ENCODE measurements at places on chromosomes 6 and 20.

- no peak for DNase-seq
Observed at GRCh38 chr6:158688860-158689259, 39.0 kb downstream of the SYTL3 start.

DNA sequence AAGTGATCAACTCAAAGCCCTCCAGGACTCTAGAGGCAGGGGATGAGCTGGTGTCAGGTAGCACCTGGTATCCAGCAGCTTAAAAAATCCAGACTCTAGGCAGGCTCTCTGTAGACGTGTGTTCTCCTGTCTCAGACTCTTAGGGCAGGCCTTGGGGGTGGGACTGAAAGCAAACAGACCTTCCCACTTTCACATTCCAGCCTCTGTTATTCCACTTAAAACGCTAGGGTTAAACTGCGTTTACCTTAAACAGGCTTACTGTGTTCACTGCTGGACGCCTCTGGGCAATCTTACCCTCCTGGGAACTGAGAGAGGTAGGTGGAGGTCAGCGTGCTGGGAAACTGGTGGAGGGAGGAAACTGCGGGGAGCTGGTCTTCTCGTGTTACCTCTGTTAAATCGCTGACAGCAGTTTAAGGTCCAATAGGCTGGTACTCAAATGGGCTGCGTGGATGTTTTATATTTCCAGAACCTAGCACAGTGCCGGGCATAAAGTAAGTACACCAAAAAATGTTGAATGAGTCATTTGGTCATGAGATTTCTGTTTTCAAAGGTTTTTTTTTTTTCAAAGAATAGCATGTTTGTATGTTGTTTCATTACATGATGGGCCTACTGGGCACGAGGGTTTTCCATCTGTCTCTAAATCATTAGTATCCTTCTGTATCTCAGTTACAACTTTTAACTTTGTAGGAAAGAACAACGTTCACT is at the start of gene GCNT2:
TSS of gene GCNT2 (plus strand) at position 248 of the 705 bp plus-strand sequence. CDS start 7,561 bp downstream, outside the sequence.
- no peak for DNase-seq

- no peak for DNase-seq
Observed at GRCh38 chr20:53736122-53736756, 142.6 kb upstream of the ZNF217 start.

GRCh38 chr6:29850011-29850553 is 22.5 kb downstream of the HLA-G start:
- DNase-seq = no peak

- no peak for DNase-seq
Observed at GRCh38 chr6:167449094-167449861, 124.4 kb downstream of the TTLL2 start.

DNA sequence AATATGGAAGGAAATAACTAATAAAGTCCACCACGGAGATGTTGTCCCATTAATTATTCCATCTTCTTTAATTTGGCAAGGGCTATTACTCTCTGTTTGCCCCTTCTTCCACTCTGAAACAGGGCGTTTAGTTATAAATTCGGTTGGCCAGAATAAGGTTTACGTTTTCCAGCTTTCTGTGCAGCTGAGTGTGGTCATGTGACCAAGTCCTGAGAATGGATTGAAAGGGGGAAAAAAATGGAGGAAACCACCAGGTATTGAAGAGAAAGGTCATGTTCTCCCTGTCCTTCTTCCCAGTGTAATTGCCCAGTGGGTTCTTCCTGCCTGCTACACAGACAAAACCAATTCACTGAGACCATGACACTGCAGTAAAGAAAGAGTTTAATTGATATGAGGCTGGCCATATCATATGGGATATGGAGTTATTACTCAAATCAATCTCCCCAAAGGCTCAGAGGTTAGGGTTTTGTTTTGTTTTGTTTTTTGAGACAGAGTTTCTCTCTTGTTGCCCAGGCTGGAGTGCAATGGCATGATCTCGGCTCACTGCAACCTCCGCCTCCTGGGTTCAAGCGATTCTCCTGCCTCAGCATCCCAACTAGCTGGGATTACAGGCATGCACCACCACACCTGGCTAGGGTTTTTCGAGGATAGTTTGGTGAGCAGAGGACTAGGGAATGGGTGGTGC is 14.3 kb upstream of the TBC1D22B start:
- DNase-seq = no peak
